ENCODE measurements at places on chromosomes 7 and 10. TPM values are rescaled to one million over a fixed set of nuclear protein-coding genes. Genes with fewer than 3 reads are reported as not detected.

The HBP1 gene
- total RNA-seq: 39.7 TPM

The ZNF394 gene
- 19.9 TPM for total RNA-seq

The UPK3BL2 gene
- 11.4 TPM for total RNA-seq

The WNT16 gene
- not detected for total RNA-seq

The POLR2J3 gene
- total RNA-seq: 32.5 TPM

- DNase-seq: no peak
These were observed 74.0 kb downstream of the INHBA start for GRCh38 chr7:41628901-41629300.

- no peak for DNase-seq
These were observed 262.8 kb downstream of the AUTS2 start for GRCh38 chr7:69860941-69861622.

- DNase-seq: no peak
These were observed 249.3 kb upstream of the KCND2 start for GRCh38 chr7:120023494-120024167.

DNA sequence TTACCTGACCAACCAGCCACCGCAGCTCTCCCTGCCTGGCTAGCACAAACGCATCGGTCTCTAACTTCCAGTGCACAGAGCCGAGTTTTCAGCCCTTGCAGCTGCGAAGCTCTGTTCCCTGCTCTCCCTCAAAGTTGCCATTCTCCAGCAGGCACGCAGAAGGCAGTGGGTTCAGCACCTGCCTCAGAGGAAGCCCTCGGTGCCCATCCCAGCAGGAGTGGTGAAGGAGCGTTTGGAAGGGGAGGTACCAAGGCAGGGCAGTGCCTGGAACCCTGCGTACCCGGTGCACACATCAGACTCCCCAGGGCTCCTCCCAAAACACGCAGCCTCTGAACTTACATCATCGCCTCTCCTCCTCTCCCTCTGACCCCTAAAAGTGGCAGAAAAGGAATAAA is 1.7 kb upstream of the STK32C start:
- no peak for DNase-seq

- no peak for DNase-seq
These were observed 9.5 kb upstream of the KAZALD1 start for GRCh38 chr10:101052285-101052684.

- no peak for DNase-seq
These were observed 48.8 kb downstream of the HOXA1 start for GRCh38 chr7:27046854-27047549.

DNA sequence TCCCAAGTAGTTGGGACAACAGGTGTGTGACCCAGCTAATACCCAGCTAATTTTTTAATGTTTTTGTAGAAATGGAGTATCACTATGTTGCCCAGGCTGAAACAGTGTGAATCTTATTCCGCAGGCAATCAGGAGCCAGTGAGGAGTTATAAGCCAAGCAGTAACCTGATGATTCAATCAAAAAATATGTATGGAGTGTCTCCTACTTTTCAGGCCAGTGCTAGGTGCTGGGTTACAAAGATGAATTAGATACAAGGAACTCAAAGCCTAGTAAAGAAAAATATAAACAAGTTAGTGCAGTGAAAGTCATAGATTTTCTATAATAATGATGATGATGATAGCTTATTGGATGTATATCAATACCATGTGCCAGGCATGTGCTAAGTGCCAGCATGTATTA is 13.2 kb upstream of the IFRD1 start:
- no peak for DNase-seq

All from glutamatergic neuron (in vitro differentiated cells).